ENCODE measurements at places on chromosomes 2 and 18.

DNA sequence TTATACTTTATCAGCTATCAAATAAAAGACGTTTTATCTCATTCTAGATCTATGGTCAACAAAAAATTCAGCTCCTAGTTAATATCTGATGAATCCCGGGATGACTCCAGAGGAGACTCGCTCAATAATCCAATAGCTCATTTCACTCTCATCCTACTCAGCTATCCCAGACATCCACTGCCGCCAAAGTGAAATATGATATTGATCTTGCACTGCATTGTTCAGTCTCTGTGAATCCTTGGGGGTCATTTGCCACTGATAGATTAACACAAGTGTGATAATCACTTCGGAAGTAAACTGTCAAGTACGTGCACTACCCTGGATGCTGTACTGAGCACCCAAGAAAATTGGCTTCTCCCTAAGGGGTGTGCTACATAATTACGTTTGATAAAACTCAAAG lies 249.1 kb downstream of the SUCLG1 start:
- no peak for DNase-seq

GRCh38 chr2:233832869-233833311 lies 21.4 kb downstream of the HJURP start:
- peak; percentile 62 for DNase-seq

GRCh38 chr18:40529478-40529877 lies 1425.6 kb upstream of the PIK3C3 start:
- no peak for DNase-seq

DNA sequence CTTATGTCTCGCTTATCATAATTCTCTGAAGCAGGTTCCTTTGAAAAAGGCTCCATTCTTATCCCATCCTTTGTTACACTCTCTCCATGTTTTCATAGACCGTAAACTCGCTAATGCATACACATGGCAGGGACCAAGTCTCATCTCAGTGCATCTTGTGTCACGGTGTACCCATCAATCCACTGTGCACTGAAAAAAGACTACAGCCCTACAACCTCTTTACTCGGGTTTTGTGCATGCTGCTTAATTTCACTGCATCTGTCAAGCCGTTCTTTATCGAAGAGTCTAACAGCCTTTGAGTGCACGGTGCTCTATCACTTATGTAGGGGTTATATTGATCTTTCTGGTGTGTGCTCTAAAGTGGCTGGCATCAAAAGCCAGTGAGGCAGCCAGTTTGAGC lies 302.9 kb upstream of the ERBB4 start:
- DNase-seq, result no peak

GRCh38 chr2:228339525-228339924 lies 158.0 kb upstream of the SPHKAP start:
- no peak for DNase-seq

GRCh38 chr2:73561422-73561821 lies 80.8 kb downstream of the NAT8 start:
- no peak for DNase-seq

GRCh38 chr2:225022188-225022587 lies 20.1 kb downstream of the DOCK10 start:
- no peak for DNase-seq

GRCh38 chr2:64157792-64158191 lies 13.6 kb upstream of the PELI1 start:
- no peak for DNase-seq

DNA sequence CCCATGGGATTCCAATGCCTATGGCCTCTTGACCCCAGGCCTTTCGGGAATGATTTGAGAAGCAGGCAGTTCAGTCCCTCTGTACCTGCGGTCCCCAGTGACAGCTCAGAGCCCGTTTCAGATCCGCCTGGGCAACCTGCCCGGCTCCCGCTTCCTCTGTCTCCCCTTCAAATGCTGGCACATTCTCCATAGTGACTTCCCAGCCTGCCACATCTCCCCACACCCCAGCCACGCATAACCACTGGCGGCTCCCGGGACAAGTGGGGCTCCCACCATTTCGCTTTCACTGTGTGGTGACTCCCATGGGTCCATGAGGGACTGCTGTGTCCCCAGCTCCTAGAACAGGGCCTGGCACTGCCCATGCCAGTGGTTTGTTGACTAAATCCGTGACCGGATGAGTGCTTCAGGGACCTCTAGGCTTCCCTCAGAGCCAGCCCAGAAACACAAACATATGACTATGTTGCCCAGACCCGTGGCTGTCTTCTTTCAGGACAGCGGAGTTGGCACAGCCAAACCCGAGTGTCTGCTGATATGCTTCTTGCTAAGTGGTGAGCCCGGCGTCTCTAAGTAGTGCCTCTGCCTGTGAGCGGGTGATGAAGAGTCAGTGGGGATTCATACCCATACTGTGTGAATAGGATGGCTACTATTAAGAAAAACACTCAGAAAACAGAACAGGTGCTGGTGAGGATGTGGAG lies 91.2 kb downstream of the GLI2 start:
- DNase-seq, result no peak

DNA sequence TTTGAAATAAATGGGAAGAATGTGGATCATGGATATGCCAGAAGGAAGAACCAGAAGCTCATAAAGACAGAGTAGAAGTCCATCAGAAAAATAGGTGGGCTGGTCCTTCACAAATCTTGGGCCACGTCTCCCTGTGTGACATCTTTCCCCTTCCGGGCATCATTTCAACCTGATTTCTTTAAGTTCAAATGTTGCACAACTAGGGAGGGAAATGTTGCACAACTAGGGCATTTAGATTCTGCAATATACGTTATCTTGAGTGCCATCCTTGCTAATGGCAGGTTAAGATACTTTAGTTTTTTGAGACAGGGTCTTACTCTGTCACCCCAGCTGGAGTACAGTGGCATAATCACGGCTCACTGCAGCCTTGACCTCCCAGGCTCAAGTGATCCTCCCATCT lies 129.6 kb downstream of the CERS6 start:
- no peak for DNase-seq

GRCh38 chr2:194232600-194232999 lies 1424.4 kb upstream of the SLC39A10 start:
- DNase-seq, result no peak

GRCh38 chr18:10351858-10352257 lies 102.6 kb upstream of the APCDD1 start:
- no peak for DNase-seq

DNA sequence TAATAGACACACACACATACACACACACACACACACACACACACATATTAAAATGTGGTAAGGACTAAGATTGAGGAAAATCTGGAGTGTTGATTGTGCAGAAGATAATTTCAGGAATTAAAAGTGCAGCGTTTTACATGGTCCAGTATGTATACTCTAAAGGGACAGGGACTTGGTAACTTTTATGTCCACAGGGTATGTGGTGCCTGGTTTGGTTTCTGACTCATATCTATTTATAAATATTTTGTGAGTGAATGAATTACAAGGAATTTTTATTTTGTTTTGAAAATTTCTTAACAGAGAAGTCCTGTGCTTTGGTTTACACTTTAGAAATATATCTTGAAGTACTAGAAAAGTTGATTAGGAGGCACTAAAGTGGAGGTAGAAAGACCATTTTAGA lies 287.7 kb upstream of the NXPH2 start:
- DNase-seq, result no peak

GRCh38 chr18:37332628-37333420 lies 232.8 kb downstream of the CELF4 start:
- DNase-seq, result no peak

GRCh38 chr18:46482831-46483230 lies 174.2 kb downstream of the LOXHD1 start:
- DNase-seq, result no peak

DNA sequence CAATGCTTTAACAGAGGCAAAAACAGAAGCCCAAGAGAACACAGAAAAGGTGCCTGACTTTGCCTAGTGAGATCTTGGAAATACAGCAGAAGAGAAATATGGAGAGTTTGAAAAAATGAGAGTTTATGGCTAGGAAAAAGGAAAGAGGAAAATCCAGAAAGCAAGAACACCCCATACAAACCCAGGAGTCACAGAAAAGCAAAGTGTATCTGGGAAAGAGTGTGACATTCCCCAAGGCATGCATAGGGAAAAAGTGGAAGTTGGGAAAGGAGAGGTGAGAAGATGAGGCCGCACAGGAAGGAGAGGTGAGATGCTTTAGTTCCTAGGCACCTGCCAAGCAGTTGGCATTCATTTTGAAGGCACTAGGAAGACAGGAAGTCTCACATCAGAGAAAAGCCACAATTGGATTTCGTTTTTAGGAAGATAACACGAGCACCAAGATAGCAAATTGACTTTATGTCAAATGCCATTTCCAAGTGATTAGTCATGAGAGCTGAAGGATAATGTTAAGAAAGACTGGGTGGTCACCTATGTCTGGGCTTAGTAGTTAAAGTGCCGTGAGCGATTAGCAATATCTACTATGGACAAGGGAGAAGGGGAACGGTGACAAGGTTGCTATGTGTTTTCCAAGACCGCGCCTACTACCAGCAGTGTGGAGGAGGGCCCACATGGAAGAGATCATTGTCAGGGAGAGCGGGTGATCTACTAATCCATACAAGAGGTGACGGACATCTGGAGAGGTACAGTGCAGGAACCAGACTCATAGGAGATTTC lies 224.1 kb upstream of the PARD3B start:
- no peak for DNase-seq

DNA sequence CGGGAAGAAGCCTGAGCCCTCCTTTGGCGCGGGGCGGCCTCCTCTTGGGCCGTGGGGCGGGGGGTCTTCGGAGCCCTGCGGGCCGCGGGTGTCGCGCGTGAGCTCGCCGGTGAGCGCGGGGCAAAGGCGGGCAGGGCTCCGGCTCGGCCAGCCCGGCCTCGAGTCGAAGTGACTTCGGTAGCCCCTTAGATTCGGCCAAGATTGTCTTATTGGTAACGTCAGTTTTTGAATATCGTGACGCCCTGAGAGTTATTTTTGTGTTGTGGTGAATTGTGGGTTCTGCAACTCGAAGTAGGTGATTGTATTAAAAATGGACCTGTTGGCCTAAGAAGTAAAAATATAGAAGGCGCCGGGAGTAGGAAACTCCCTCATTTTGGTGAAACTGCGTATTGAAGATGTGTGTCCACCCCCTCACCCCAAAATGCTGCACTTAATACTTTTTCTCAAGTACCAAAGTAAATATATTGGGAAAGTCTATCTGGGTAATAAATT lies 669 bp downstream of the MARCHF7 start:
- DNase-seq, result no peak

GRCh38 chr2:25292408-25292807 lies 49.3 kb downstream of the DNMT3A start:
- DNase-seq, result no peak

DNA sequence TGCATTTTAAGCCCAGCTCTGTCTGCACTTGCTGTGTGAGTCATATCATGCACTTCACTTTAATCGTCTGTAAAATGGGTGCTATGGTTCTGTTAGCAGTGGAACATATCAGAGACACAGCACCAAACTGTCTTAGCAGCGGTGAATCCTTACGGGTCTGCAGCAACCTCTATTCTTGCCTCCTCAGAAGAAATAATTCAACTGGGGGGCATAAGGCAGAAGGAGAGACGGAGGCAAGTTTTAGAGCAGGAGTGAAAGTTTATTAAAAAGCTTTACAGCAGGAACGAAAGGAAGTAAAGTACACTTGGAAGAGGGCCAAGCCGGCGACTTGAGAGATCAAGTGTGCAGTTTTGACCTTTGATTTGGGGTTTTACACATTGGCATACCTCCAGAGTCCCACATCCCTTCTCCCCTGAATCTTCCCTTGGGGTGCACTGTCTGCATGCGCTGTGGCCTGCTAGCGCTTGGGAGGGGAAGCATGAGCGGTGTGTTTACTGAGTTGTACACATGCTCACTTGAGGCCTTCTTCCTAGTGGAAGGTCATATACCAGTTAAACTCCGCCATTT lies 109.8 kb downstream of the DDX1 start:
- no peak for DNase-seq

- DNase-seq, result no peak
These were observed 87.2 kb downstream of the EPAS1 start for GRCh38 chr2:46384457-46384815.

DNA sequence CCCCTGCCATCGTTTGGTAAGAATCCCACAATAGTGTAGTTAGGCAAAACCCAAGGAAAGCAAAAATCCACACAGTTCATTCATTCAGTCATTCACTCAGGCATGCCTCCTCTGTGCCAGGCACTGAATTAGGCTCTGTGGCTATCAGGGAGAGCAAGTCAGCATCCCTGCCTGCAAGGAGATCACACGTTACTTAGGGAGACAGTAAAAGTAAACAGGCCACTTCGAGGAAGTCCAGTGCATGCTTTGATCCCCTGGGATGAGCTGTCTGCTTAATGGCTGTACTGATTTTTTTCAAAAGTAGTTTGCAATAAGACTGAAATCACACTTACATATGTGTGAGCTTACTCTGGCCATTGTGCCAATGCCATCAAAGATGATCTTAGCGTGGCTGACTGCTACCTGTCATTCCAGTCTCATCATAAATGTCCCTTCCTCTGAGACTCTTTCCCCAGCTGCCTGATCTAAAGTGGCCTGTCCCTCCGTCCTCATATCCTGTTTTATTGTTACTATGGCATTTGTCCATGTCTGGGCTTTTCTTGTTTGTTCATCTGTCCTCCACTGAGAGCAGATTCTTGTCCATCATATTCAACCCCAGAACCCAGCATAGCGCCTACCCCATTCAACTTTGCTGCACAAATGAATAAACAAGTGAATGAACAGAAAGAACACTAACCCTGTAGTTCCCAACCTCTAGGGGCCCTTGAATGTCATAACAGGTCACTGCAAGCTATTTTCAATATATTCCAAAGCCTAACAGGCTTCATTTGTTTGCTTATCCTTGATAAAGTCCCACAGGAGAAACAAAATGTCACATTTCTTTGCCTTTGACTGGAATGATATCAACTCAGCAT lies 84.1 kb downstream of the GALNT14 start:
- no peak for DNase-seq

- DNase-seq, result no peak
These were observed 162.2 kb downstream of the INSIG2 start for GRCh38 chr2:118250463-118250862.

GRCh38 chr2:15041429-15041837 lies 408.9 kb downstream of the LRATD1 start:
- no peak for DNase-seq

- DNase-seq, result peak; percentile 98
These were observed 115.7 kb upstream of the SLC1A4 start for GRCh38 chr2:64873472-64873924.

DNA sequence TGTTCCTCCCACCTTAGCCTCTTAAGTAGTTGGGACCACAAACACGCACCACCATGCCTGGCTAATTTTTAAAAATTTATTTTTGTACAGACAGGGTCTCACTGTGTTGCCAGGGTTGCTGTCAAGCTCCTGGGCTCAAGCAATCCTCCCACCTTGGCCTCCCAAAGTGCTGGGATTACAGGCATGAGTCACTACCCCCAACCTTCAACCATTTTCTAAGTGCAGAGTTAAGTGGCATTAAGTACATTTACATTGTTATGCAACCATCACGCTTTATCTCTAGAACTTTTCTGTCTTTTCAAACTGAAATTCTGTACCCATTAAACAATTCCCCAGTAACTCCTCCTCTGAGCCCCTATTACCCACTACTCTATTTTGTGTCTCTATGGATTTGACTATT lies 45.9 kb upstream of the AFF3 start:
- DNase-seq, result no peak

DNA sequence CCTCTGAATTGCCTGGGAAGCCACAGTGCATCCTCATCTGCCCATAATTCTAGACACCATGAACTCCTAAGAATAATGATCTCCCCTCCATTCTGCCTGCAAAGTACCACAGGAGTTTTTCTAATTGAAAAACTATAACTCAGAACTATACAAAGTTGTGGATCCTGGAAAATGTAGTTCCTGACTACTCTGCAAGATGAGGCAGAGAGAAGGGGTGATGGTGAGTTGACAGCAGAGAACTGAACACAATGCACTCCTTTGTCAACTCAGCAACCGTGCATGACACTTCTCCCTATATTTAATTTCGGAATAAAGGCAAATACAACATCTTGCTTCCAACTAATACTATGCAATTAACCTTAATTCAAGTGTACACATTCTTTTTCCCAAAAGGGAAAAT lies 471.1 kb upstream of the FAM98A start:
- DNase-seq, result no peak

Data from lower leg skin (tissue), 4 donors.